Renal pelvis (tissue), 12 donors: ENCODE measurements at places on chromosomes 7 and 10.
A peak's percentile ranks its signal among the peaks of the same experiment; 100 is the strongest.

DNA sequence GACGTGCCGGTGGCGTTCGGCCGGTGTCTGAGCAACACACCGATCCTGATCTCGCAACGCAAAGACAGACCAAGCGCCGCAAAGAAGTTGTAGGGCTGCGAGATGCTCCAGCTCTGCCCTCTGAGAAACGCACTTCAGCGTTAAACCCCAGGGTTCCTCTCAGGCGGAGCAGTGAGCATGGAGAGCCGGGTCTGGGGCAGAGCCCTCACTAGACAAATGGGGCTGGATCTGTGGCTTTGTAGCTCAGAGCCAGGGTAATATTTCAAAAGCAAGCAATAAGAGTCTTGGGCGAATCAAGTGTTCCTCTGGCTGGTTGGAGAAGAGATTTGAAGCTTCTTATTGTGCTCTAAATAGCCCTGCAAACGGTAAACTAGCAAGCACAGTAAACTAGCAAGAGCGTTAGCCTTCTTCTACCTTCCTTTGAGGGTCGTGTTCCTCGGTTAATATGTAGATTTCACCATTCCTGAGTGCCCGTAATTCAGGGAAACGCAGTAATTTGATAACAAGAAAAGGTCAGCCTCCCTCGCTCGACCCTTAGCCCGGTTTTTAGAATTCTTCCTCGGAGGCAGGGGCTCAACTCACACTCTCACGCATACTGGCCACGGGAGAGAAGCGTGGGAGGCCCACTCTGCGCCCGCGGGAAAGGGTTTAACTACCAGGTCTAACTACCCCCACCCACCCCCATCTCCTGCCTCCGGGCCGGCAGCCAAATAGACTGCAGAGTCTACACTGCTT lies 6.7 kb downstream of the SKAP2 start:
- peak; percentile 74 for DNase-seq

GRCh38 chr7:93366816-93367215 lies 134.7 kb downstream of the VPS50 start:
- DNase-seq, result no peak

DNA sequence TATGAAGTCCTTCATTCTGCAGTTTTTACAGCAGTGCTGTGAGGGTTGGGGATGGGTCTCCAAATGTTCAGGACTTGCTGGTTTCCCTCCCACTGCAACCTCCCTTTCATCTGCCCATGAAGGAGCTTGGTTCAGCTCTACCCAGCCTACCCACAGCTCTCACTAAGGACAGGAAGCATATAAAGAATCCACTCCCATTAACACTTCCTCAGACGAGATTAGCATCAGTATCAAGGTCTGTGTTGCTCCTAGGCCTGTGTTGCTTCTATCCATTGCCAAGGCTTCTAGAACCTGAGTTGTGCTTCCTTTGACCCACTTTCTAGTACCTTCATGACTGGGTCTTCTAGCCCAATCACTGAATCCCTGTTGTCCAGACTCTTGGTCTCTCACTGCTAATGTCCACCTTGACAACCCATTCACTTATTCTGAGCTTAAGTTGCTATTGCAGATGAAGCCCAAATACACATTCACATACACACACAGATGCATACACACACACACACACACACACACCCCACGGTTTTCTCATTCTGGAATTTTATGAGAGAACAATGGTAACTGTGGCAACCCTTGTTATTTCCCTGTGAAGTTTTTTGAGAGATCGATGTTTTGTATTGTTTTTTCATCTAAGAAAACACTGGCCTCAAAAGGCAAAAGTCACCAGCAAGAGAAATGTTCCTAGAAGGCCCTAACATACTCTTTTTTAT lies 248.1 kb downstream of the MTERF1 start:
- no peak for DNase-seq

DNA sequence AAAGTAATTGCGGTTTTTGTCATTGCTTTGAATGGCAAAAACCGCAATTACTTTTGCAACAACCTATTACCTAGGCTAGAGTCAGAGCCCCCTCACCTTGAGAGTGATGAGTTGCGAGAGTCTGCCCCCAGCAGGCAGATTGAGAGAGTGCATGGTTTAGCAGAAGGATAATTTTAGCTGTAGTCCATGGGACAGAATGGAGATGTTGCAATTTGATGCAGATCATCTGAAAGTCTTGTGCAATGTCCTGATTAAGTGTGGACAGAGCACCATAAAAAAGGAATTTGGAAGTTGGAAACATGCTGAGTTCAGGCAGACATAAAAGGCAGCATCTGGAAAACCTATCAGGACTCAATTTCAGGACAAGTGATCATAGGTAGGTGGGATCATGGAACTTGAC lies 48.7 kb downstream of the GPR141 start:
- DNase-seq, result no peak

GRCh38 chr10:80957161-80957560 lies 419.5 kb downstream of the SH2D4B start:
- DNase-seq, result no peak

- DNase-seq, result no peak
Observed at GRCh38 chr10:122264436-122264835, 6.7 kb upstream of the BTBD16 start.

DNA sequence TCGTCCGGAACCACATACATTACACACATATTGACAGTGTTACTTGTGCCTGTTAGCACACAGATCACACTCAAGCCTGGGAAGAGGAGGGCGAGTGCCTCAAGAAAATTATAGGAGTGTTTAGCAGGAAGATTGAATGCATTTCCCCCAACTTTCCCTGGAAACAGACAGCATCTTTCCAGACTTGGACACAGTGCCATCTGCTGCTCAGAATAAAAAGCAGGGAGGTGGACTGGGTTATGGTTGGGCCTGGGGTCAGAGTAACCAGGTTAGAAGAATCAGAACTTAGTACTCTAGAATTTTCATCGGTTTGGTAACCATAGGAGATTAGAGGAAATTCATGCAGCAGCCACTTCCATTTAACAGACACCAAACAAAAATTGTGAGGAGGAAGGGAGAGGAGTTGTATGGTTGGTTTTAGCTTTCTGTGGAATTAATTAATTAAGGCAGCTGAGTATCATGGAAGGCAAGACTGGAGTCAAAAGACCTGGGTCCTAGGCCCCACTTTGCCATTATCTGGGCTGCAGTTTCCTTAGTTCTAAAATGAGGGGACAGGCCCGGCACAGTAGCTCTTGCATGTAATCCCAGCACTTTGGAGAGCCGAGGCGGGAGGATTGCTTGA lies 43.4 kb upstream of the OPTN start:
- peak; percentile 26 for DNase-seq

GRCh38 chr7:78863281-78863680 lies 590.2 kb downstream of the MAGI2 start:
- DNase-seq, result peak; percentile 7

- DNase-seq, result no peak
Observed at GRCh38 chr7:29193316-29194205, 1.0 kb upstream of the CHN2 start.

- no peak for DNase-seq
Observed at GRCh38 chr10:88256886-88257285, 326.2 kb downstream of the RNLS start.

DNA sequence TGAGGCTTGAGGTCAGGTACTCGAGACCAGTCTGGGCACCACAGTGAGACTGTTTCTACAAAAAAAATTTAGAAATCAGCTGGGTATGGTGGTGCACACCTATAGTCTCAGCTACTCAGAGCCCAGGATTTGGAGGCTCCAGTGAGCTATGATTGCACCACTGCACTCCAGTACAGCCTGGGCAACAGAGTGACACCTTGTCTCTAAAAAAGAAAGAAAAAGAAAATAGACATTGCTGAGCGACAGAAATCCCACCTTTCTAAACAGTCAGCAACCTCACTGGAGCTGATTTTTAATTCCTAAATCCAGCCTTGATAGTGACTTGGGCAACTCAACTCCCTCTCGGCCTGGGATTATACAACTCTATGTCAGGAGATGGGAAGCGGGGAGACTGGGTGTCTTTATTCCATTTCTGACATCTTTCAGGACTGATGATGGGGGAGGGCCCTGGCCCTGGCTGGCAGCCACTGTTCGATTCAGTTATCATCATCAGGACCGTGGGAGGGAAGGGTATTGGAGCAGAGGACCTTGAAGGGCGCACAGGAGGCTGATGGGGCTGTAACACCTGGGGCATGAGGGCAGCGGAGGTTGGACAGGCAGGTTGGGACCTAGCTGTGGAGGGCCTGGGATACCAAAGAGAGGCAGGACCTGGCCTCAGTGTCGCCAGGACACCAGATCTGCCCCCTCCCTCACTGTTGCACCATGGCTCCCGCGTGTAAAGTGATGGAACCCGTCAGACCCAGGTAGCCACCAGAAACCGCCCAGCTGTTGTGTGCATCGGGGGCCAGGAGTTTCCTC lies 14.7 kb downstream of the HSPB1 start:
- no peak for DNase-seq

DNA sequence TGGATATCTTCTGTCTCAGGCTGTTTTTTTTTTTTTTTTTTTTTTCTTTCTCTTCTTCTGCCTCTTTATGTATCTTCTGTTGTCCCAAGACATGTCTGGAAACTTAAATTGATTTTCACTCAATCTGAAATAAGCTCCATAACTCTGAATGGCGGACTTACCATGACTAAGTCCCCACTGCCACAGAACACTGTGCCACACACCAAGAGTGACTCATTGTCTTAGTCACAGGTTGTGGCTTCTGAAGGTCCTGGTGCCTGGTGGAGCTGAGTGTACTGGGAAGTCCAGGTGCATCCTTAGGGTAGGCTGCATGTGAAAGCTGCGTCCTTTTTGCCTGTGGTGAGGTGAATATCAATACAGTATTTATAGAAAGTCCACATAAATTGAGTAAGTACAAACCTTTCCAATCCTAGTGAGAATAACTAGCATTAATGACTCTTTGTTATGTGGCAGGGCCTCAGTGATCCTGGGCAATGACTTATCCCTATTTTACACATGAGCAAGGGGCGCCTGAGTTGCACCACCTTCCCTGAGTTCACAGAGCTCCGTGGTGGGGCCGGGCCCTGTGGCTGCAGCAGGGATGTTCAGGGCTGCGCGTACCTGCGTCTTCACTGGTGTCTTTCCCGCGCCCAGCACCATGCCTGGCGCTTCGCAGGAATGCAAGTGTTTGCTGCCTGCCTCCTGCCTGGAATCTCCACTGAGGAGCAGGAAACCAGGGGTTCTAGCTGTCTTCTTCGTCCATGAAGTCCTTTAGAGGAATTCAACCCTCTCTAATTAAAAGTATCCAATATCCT lies 4.3 kb downstream of the PFKP start:
- DNase-seq, result no peak

DNA sequence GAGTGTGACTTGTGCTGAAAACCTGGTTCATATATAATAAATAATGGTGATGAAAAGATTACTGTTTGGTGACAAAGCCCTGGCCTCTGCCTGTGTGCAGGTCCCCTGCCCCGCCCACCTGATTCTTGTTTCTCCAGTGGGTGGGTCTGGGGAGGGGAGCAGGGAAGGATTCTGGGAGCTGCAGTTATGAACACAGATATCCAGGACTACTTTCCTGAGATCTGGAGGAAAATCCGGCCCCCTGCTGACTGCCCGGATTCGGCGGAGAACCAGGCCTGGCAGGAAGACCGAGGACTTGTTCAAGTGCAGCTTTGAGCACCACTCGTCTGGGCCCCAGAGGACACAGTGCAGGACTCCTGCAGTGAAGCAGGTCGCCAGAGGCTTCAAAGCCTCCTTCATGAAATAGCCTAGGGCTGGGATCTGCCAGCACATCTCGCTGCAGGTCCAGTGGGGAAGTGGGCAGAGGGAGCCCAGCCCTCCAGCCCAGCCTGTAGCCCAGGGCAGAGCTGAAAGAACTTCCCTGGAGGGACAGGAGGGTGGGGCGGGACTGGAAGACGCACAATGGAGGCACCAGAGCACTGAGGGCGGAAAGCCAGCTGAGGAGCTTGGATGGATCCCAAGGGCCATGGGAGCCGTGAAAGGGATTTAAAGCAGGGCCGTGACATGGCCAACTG lies 7.0 kb downstream of the ATP6V0E2 start:
- no peak for DNase-seq

DNA sequence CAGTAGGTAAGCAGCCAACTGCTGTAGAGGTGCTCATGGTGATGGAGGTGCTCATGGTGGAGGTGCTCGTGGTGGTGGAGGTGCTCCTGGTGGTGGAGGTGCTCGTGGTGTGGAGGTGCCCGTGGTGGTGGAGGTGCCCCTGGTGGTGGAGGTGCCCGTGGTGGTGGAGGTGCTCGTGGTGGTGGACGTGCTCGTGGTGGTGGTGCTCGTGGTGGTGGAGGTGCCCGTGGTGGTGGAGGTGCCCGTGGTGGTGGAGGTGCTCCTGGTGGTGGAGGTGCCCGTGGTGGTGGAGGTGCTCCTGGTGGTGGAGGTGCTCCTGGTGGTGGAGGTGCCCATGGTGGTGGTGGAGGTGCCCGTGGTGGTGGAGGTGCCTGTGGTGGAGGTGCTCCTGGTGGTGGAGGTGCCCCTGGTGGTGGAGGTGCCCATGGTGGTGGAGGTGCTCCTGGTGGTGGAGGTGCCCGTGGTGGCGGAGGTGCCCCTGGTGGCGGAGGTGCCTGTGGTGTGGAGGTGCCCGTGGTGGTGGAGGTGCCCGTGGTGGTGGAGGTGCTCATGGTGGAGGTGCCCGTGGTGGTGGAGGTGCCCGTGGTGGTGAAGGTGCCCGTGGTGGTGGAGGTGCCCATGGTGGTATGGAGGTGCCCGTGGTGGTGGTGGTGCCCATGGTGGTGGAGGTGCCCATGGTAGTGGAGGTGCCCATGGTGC lies 517.3 kb downstream of the PTPRN2 start:
- no peak for DNase-seq

DNA sequence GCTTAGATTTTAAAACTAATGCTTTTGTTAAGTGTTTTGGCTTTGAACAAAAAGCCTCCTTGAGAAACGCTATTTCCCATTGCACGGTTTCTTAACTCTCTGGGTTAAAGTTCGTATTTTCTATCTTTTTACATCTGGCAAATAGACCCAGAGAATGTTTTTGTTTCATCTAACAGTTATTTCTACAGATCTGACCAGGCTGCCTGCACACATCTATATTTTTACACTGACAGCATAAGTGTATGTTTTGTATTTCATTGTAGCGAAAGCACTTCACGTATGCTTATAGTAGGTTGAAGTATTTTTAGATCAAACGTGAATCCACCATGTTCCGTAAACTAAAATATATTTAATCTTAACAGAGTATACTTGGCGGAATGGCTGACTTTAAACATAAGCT lies 477.3 kb downstream of the SDK1 start:
- DNase-seq, result no peak

- no peak for DNase-seq
Observed at GRCh38 chr7:128347647-128348097, 4.0 kb upstream of the RBM28 start.

GRCh38 chr10:27564398-27564797 lies 60.3 kb downstream of the RAB18 start:
- DNase-seq, result no peak

DNA sequence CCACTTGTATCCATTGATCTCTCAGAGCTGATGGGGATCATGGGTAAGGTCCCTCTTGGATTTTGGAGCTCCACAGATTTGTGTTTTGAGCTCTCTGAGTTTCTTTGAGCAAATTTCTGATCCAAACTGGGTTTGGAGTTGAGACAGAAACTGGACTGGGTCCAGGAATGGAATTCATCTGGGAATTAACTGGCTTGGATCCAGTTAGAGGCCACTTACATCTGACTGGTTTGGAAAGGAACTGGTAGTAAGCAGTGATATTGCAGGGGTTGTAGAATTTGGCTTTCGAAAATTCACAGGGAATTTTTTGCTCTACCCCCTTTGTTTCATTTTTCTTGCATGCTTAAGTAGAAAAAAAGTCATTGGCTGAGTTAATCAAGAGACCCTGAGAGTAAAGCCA lies 245.6 kb downstream of the SEMA3D start:
- no peak for DNase-seq
